ENCODE measurements at places on chromosomes 13 and 19.

- DNase-seq: peak; percentile 16
Measured at GRCh38 chr19:30856786-30857185, 484.6 kb downstream of the ZNF536 start.

DNA sequence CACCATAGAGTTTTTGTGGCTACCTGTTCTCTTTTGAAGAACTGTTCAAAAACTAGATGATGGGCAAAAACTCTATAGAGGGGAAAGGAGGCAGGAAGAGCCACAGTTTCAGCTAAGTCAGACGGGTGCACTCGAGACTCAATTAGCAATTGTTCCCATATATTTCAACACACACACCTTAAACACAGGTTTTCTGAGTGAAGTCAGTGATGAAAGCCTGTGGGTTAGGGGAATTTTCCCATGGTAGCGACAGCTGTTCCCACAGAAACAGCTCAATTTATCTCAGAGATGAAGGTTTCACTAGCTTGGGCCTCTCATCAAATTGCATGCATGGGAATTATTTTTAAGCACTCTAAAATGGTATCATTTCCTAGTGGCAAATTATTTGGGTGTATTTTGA is 143.4 kb downstream of the ZIC5 start:
- DNase-seq: no peak

- DNase-seq: no peak
Measured at GRCh38 chr19:42153672-42154433, 21.6 kb upstream of the POU2F2 start.

- DNase-seq: no peak
Measured at GRCh38 chr19:869245-870177, 10.0 kb downstream of the CFD start.

- no peak for DNase-seq
Measured at GRCh38 chr13:25966086-25966485, 85.7 kb downstream of the SHISA2 start.

- no peak for DNase-seq
Measured at GRCh38 chr19:53160350-53160749, 1.5 kb upstream of the ZNF347 start.

- no peak for DNase-seq
Measured at GRCh38 chr19:38773469-38774177, at the start of gene LGALS7. TSS of gene LGALS7 (minus strand) at chr19:38773517. CDS start at chr19:38773492, 25 bp downstream.

DNA sequence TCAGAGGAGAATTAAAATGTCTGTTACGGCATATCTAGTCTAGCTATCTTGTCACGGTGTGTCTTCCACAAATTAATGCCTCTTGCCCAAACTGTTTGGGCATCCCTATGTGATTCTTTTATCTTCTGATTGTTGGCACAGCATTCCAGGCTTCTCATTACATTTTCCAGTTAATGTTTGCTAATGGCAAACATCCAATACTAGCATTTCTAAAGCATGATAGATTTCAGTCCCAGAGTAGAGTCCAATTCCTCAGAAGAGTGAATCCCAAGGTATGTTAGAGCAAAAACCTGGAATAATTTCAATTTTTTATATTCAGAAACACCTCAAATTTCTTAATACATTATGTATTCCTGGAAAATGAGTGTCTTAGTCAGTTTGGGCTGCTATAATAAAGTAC is 684.5 kb upstream of the SLITRK1 start:
- DNase-seq: no peak

DNA sequence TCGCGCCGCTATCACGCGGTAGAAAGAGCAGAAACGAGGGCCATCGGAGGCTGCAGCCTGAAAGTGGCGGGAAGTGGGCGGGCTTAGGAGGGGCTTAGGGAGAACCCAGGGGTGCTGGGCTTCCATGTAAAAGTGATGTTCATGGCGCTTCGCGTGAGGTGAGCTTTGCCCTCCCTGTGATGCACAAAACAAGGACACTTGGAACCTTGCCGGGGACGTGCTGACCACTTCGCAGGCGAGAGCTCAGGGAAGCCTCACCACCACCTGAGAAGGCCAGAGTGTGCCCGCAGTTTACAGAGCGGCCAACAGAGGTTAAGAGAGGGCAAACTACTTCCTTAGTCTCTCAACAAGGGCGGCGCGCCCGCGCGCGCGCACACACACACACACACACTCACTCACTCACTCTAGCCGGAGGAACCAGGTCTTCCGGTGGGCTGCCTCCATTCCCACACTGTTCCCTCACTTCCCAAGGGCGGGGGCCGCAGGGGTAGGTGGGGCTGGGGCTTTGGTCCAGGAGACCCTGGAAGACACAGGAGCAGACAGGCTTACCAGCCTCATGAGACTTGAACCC is 651 bp downstream of the GAPDHS start:
- DNase-seq: no peak

GRCh38 chr19:8611877-8612806 is 1.6 kb upstream of the ADAMTS10 start:
- no peak for DNase-seq

DNA sequence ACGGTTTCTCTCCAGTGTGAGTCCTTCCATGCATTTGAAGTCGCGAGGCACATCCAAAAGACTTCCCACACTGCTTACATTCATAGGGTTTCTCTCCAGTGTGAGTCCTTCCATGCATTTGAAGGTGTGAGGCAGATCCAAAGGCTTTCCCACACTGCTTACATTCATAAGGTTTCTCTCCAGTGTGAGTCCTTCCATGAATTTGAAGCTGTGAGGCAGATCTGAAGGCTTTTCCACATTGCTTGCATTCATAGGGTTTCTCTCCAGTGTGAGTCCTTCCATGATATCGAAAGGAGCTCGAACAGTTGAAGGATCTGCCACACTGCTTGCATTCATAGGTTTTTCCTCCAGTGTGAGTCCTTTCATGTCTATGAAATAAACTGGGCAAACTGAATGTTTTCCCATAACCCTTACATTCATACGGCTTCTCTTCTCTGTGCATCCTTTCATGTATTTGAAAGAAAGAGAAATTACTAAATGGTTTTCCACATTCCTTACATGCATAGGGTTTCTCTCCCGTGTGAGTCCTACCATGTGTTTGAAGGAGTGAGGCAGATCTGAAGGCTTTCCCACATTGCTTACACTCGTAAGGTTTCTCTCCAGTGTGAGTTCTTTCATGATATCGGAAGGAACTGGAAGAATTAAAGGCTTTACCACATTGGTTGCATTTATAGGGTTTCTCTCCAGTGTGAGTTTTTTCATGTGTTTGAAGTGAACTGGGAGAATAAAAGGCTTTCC is 20.3 kb downstream of the ZNF433 start:
- DNase-seq: no peak

- DNase-seq: no peak
Measured at GRCh38 chr19:16561382-16561781, 10.8 kb downstream of the SLC35E1 start.

DNA sequence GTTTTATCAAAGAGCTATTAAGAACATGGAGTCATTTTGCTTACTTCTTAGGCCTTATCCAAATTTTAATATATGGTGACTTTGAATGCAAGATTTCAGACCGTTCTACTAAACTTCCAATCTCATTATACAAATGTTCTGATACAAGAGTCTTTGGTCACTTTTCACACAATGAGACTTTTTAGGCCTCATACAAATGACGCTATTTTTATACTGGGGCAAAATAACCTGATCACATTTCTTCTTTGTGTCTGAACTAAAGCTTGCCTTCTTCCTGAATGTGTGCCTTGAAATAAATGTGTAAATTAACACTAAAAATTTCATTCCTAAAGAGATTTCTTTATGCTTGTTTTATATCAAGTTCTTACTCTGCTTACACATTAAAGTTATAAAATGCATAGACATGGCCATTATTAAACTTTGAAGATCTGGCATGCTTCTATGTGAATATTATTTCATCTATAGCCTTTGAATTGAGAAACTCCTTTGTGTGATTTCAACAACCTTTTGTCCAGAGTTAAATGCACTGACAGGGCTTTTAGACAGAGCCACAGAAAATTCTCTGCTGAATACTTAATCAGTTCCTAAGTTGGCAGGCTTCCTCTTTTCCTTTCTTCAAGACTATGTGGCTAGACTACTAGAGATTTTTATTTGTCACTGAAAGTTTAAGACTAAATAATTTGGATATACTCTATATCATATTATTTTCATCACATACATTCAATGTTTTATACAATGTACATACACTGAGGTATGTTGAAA is 86.1 kb downstream of the EDNRB start:
- no peak for DNase-seq
